Stimulated activated CD4-positive, alpha-beta T cell treated with anti-CD3 and anti-CD28 coated beads, Interleukin-4, amount 100 ng/mL, for 24 hours (primary cell): ENCODE measurements at places on chromosomes 2 and 18.

GRCh38 chr2:44333994-44334393, 27.3 kb downstream of the PREPL start:
- no peak for DNase-seq

DNA sequence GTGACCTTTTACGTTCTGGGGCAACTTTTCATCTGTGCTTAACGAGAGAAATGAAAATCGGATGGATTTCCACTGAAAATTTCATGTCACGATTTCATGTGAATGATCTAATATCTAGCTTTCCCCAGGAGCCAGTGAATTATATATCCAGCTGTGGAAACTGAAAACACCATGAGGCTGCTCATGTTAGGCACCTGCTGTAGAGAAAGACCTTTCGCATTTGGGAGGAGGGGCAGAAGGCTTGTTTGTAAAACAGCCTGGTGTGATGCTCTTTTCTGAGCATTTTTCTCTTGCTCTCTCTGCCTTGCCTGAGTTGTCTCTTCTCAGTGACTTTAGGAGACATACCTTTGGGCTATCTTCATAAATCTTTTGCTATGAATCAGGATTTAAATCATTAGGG, 84.6 kb upstream of the CYP1B1 start:
- no peak for DNase-seq

GRCh38 chr2:235492850-235493344, 946 bp upstream of the AGAP1 start:
- no peak for DNase-seq

DNA sequence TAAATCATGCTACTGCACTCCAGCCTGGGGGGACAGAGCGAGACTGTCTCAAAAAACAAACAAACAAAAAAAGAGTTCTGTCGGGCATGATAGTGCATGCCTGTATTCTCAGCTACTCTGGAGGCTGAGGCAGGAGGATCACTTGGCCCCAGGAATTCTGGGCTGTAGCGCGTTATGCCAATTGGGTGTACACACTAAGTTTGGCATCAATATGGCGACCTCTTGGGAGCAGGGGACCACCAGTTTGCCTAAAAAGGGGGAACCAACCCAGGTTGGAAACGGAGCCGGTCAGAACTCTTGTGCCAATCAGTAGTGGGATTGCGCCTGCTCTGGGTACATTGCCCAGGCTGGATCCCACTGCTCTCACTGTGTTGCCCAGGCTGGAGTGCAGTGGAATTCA, 49.7 kb downstream of the SDC1 start:
- no peak for DNase-seq

DNA sequence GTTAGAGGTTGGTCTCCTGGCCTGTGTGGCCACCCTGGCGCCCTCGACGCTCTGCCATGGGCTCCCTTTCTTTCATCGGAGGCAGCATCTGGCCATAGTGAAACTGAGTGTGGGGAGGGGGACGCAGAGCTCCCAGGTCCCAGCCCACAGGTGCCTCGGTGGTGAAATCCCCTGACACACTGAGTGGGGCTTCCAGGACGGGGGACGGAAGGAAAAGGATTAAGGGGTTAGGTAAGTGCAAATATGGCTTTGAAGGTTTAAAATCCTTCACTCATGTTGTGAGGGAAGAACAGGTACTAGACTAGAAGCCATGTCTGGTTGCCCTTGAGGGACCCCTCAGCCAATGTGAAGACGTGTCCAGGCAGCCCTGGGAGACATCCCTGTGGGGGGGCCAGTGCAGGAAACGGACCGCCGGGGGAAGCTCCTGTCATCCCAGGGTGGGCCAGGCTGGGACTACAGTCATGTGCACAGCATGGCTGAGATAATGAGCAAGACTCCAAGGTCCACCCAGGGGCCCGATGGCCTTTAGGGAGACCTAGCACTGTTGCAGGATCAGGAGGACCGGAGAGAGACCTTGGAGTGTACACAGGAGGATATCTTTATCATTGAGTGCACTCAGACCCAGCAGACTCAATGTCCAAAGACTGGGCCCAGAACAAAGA, 36.3 kb downstream of the RTP5 start:
- DNase-seq, result no peak

DNA sequence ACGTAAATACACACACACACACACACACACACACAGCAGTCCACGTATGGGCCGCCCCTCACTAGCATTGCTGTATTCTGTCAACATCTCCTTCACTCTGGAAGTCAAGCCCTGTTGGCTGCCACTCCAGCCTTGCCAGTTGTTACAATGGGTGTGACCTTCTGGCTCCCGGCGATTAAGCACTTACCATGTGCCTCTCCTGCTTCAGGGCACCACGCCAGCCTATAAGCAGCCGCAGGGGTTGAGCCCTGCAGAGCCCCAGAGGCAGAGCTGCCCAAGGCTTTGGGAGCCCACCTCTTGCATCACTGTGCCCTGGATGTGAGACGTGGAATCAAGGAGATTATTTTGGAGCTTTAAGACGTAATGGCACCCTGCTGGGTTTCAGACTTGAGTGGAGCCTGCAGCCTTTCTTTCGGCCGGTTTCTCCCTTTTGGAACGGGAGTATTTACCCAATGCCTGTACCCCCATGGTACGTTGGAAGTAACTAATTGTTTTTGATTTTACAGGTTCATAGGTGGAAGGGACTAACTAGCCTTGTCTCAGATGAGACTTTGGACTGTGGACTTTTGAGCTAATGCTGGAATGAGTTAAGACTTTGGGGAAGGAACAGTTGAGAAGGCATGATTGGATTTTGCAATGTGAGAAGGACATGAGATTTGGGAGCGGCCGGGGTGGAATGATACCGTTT, 54.5 kb upstream of the ROCK2 start:
- DNase-seq, result no peak

DNA sequence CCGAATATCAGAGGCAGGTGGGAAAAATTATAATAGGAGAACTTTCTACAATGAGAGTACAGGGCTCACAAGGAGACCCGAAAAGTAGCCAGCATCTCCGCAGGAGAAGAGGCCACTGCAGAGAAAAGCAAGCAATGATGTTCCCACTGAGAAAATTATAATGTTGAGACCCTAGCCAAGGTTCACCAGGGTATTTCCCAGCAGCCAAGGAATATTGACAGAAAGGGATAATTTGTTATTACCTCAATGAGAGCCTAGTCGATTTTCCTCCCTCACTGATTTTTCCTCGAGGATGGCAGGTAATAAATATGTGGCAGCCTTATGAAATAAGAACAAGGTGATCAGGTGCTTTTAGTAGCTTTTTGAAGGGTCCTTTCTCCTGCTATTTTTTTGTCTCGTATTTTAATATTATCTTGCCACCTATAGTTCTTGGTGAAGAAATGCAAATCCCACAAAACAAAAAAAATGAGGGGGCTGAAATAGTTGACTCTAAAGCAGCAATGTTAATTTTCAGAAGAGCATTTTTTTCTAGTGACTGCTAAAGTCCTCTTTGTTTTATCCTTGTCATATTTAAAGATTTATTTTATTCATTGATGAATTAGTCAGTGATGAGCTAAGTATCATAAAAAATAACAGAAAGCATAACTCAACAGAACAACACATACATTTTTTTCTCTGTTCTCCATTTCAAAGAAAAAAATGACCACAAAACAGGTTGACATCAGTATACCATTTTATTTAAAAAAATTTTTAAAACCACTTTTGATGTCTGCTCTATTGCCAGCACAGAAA, 215.4 kb downstream of the KCNE4 start:
- DNase-seq, result no peak

DNA sequence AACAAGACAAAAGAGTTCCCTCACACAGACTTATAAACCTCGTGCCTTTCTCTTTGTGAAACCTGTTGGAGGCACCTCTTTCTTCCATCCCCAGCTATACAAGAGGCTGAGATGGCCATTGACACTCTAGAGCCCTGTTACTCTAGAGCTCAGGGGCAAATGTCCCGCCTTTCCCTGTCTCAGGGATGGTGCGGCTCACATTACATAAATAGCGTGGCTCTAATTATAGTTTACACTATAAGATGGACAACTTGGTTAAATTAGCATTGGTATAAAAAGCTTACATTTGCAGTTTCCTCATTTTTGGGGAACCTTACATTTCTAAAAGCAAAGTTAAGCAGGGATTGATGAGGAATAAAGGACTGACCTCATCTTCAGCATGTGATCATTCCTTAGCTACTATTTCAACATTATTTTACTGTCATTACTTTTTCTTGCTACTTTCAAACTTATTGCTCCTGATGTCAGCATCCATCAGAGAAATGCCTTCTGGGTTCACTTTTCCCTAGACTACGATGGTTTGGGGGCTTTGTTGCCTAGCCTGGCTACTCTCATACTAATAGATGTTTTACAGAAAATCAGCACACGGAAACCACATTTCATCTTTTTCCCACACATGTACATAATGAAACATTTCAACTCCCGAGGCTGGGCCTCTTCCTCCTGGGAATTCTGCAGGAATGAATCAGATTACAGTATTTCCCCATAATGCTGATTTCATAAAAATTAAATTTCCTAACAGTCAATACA, 40.4 kb downstream of the FTCDNL1 start:
- no peak for DNase-seq

DNA sequence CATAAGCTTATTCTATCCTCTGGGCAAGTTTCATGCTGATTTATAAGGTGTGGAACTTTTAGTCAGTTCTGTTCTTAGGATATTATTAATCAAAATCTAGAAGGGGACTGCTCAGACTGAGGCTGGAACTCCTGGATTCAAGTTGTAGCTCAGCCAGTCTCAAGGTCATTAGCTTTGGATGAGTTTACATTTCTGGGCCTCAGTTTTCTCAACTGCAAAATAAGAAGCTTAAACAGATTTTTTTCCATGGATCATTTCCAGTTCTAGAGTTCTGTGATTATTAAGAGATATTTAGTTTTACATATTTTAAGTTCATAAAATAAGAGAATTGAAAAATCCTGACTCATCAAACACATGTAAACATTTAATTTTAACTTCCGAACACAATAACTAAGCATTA, 442.5 kb upstream of the PKDCC start:
- DNase-seq, result no peak

- DNase-seq, result peak; percentile 61
These were observed 4.2 kb upstream of the POU3F3 start for GRCh38 chr2:104849618-104850141.

GRCh38 chr18:46639386-46639785, 17.6 kb downstream of the LOXHD1 start:
- DNase-seq, result no peak

DNA sequence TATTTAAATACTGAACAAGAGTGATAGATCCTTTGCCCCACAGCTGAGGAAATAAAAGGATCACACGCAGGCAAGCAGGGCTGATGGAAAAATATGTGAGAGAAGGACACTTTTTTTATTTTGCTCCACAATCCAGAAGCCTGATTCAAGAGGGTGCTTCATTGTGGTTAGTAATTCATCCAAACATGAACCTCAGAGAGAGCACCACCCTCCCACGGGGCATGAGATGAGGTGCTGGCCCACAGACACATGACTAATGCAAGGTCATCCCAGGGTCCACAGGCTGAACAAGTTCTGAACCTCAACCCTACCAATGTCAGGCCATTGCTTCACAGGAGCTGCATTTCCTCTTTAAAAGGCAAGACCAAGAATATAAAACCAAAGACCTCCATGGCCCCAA, 239.6 kb downstream of the MREG start:
- DNase-seq, result no peak

- no peak for DNase-seq
These were observed 12.2 kb downstream of the DOK1 start for GRCh38 chr2:74566754-74567085.

- no peak for DNase-seq
These were observed 457.7 kb upstream of the SLC14A2 start for GRCh38 chr18:45157576-45157975.

DNA sequence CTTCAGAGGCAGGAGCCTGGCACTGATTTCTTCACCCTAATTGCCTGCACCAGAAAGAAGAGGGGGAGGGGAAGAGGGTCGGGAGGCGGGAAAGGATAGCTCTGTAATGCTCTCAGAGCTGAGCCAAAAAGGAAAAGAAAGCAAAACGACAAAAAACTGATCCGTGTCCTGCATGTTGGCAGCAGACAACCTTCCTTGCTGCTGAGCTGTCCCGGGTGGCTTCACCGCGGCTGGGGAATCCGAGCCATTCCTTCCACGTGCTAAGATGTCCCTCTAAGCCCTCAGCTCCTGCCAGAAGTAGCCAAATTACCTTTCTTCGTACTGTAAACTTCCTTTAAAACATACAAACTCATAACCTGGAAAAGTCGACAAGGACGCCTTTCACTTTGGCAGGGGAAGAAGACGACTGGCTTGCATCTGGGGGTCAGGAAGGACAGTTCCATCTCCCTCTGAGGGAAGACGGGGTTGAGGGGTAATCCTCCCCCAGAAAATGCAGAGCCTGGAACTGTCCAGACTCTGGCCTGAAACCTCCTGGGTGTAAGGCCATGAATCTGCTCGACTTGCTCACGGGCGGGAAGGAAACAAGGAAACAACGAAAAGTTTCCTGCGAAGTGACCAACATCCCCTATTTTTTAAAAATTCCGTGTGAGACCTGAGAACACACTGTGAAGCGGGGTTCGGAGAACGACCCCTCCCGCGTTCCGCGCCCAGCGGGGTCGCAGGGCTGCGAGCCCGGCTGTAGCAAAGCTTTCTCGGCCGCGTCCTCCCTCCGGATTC, 7.7 kb downstream of the OTX1 start:
- no peak for DNase-seq

DNA sequence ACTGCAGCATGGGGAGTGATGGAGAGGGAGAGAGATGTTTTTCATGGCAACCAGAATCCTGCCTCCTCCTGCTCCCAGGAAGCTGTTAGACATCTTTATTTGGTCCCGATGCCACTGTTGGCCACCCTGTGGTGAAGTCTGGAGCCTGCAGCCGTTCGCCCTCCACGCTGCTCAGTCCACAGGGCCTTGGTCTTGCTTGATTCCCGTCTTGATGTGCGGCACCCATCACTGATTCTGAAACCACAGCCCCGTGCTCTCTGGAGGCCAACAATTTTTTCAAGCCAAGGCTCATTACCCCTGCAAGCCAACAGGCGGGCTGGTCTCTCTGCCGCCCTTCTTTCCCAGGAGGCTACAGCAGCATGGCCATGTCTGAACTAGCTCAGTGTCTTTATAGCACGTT, 24.5 kb downstream of the SIGLEC15 start:
- DNase-seq, result no peak

DNA sequence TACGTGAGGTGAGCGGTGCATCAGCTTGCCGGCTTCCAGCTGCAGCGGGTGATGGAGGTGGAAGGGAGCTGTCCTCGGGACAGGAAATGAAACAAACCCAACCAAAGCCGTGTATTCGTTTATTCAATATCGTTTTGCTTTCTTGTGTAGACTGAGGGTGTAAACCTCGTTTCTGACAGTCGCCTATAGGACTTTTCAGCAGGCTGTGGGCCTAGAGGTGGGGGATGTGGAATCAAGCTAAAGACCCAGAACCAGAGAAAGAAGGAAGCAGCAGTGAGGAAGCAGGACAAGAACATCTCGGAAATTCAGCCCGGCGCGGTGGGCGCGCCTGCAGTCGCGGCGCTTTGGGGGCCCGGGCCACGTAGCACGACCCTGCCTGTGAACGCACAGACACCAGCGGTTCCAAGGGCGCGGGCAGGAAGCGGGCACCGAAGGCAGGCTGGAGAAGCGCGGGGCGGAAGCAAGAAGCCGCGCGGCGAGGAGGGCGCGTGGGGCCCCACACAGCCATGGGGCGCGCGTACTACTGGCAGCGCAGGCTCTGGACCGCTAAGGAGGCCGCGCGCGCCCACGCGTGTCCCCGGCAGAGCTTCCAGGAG, 755 bp upstream of the ATP9B start:
- DNase-seq, result peak; percentile 31
